ENCODE measurements at places on chromosomes 5 and 9.

DNA sequence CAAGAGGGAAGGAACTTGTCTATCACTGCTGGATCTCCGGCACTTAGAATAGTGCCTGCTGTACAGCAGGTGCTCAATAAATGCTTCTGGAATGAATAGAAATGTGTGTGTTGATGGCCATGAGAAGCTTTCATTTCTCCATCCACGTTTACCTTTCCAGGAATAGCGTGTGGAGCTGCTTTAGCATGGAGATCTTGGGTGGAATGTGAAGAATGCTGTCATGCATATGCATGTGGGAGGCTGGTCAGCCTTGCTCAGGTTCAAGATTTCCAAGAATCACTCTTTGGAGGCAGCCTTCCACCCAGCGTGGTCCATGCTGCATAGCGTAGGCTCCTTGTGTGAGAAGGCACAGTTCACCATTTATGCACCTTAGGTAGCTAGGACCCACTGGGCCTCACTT lies 19.2 kb downstream of the COL15A1 start:
- no peak for DNase-seq

DNA sequence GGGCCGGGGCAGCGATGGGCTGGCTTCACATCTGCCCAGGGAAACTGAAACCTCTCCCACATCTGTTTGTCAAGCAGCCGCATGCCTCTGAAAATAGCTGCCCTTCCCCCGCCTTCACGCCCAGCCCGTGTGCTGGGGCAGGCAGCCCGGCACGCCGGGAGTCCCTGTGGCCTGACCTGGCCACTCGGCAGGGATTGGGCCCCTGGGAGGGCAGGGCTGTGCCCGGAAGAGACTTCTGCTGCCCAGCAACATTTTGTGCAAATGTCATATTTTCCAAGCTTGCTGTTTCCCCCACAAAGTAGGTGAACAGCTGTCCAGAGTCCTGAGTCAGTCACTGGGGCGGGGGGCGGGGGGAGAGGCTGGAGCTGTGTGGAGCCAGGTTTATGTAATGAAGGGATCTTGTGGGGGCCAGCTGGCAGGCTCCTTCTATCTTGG lies 8.2 kb downstream of the COL27A1 start:
- no peak for DNase-seq

GRCh38 chr5:180179442-180180420 lies 29.3 kb downstream of the RASGEF1C start:
- DNase-seq = no peak

DNA sequence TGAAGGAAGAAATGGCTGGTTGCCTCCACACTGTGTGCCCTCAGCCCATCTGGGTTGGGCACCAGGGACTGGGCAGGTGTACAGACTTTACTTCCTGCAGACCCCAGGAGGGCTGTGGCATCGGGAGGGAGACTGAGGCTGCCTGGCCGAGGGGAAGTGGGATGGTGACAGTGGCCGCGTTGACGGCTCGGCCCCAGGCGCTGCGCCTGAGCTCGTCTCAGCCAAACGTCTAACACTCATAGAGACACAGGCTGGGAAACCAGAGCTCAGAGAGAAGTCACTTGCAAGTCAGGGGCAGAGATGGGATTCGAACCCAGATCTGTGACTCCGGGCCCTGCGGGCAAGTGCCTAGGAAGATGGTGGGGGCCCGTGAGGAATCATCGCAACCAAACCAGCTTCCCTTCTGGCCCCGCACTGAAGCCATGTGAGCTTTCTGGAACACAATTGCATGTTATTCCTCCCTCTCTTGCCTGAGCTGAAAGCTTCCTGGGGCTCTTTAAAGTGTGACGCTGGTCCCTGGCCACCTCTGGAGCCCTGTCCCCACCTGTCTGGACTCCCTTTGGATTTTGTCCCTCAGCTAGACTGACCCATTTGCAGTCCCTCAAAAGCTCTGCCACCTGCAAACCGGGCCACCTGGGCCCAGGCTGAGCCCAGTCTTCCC lies 53.1 kb upstream of the FUBP3 start:
- DNase-seq = no peak

GRCh38 chr5:130541617-130542221 lies 623.3 kb downstream of the HINT1 start:
- no peak for DNase-seq

DNA sequence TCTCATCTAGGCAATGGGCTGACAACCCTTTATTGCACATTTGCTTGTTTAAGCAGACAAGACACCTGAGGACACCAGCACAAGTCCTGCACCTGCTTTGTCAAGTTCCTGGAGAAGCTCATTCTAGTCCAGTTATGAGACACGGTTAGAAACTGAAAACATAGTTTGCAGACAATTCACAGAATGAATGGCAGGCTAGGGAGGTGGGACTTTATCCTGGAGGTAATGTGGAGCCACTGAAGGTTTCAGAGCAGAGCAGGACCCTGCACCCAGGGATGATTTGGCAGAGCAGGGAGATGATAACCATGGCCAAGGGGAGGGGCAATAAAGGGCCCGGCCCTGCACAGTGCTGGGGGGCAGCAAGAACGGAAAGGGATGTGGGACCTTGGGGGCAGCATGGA lies 50.7 kb upstream of the SLC25A51 start:
- DNase-seq = no peak

- DNase-seq = no peak
Observed at GRCh38 chr5:27450607-27451006, 412.2 kb upstream of the CDH9 start.

DNA sequence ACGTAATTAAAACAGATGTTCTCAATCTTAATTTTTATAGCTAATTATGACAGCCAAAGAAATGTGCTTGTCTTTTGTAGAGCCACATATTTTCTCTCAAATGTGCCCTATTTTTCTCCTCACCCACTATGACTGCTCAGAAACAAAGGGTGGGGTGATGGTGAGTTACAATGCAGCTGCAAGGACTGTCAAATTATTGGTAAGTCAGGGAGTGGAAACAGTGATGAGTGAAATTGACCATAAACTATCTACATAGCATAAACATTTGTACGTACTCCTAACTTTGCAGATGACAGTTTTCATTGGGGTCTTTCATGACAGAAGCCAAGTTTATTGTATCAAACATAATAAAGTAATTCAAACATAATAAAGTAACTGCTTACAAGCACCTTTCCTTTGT lies 215.9 kb downstream of the MCTP1 start:
- no peak for DNase-seq

DNA sequence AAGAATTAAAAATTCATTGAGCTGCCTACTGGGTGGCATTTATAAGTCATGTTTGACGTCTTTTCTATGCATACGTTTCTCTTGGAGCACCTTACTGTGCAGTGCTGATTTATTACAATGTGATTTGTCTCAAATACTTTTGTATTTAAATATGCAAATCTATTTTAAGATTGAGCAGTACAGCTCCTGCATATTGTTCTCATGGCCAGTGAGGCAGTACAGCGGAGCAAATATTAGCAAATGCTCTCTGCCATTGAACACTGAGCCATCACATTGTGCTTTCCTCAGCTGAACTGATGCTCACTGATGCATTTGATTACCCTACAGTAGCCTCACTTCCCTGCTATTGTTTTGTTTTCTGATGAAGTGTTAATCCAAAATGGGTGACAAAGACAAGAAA lies 149.6 kb downstream of the HTR1A start:
- DNase-seq = no peak
